AG09309 (cell line): ENCODE measurements at places on chromosomes 5 and 9.
A peak's percentile ranks its signal among the peaks of the same experiment; 100 is the strongest.

GRCh38 chr5:142322747-142323479 is 1.9 kb downstream of the SPRY4 start:
- no peak for DNase-seq

- no peak for DNase-seq
Observed at GRCh38 chr9:105282870-105283621, 38.6 kb downstream of the SLC44A1 start.

GRCh38 chr5:5473226-5473625 is 50.7 kb downstream of the ICE1 start:
- no peak for DNase-seq

GRCh38 chr9:110809038-110809595 is 140.5 kb downstream of the MUSK start:
- no peak for DNase-seq

DNA sequence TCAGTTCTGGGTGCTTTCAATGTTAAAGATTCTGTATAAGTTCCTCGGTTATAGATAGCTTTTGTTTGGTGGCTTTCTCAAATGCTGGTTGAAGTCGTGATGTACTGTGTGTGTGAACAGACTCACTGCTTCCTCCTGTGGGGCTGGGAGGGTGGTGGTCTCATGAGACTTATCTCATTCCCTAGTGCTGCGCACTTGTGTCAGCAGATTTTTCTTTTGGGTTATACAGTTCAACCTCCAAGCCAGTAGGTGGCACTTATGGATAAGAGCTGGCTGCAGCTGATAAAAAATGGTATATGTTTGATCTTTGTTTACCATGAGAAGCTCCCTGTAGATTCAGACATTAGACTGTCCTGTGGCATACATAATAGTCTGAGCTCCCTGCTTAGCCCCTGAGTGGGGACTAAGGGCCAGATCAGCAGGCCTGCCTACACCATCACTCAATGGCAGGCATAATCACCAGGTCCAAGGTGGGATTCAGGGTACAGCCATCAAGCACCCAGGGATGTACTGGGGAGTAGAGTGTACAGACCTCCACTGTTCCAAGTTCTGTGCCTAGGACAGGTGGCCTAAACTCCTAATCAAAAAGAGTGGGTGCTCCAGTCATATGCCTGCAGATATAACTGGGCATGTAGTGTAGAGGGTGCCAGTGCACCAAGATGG is 174.2 kb downstream of the OXCT1 start:
- DNase-seq, result no peak

DNA sequence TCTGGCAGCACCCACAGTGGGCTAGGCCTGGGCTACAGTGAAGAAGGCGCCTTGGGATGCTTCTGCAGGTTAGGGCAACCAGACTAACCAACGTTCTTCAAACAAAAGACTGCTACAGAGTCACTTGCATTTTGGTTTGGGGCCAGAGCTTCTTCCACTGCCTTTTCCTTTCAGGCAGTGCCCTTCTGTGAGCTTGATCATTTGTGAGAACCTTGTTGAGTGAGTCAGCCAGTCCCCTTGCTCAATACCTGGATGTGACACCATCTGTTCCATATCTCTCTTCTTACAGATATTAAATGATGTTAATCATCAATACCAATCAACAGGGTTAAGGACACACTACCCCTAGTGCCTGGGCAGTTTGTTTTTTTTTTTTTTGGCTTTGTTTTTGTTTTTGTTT is 46.5 kb upstream of the VDAC1 start:
- no peak for DNase-seq

DNA sequence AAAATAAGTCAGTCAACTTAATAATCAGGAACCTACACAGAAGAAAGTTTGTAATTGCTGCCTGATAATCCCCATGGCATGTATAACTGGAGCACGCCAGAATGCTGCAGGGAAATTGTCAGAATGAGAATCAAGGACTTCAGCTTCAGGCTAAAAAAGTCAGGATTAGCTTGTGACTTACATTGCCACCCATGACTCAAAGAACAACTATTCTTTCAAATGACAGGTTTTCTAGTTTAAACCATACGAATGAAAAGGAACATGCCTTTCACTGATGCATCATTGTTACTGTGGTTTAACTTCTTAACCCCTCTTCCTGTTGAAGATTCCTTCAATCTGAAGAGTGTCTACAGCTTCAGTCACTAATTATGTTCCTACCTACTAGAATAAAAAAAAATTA is 112.4 kb downstream of the ISL1 start:
- no peak for DNase-seq

GRCh38 chr5:61019642-61020041 is 74.6 kb downstream of the NDUFAF2 start:
- DNase-seq, result no peak

DNA sequence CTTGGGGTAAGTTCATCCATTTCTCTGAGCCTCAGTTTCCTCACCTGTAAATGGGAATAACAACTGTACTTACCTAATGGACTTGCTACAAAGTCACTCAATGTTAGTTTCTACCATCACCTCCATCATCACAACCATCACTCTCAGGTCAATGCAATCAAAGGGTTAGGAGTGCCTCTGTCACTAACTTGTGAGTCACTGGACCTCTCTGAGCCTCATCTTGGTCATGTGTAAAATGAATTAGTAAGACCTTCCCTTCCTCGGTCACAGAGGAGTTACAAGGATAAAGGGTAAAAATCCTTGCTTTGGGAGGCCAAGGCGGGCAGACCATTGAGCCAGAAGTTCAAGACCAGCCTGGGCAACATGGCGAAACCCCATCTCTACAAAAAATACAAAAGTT is 12.8 kb downstream of the FABP6 start:
- no peak for DNase-seq

GRCh38 chr5:54516051-54516655 is 1.4 kb upstream of the SNX18 start:
- DNase-seq, result no peak

DNA sequence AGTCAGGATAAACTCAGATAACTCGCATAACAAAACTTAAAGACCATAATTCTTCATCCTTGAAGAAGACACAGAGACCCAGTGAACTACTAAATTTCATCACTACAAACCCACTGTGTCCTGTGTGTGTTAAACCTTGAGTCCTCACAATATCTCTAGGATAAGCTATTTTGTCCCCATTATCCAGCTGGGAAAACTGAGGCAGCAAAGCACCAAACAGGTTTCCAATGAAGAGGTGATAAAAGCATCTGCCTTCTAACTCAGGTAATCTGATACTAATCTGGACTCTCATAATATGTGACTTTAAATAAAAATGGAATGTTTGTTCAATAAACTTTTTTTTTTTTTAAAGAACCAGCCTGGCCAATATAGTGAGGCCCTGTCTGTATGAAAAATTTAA is 62.7 kb upstream of the PPP2CA start:
- no peak for DNase-seq

GRCh38 chr5:95075111-95075510 is 209.8 kb downstream of the MCTP1 start:
- DNase-seq, result no peak

GRCh38 chr5:66710557-66711088 is 114.4 kb downstream of the MAST4 start:
- no peak for DNase-seq

GRCh38 chr9:107025260-107026035 is 162.5 kb downstream of the ZNF462 start:
- DNase-seq, result no peak

- no peak for DNase-seq
Observed at GRCh38 chr9:83937861-83938455, 16.7 kb upstream of the KIF27 start.

DNA sequence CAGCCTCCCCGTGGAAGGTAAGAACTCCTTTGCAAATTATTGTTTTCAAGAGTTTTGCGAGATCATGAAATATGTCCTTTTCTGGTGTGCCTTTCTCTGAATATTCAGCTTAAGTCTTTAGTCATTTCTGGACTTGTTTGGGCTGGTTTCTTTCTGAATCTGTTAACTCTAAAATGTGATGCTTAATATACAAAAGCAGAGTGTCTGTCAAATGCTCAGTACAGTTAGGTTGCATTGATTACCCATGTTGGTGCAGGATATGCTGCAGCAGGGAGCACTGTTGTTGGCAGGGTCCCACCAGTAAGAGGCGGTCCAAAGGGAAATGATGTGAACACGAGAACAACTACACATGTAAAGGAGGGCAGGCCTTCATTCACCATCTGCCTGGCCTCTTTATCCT is 47.7 kb downstream of the SPTAN1 start:
- no peak for DNase-seq

GRCh38 chr9:114452219-114453165 is 52.8 kb downstream of the WHRN start:
- no peak for DNase-seq

GRCh38 chr5:135131801-135132680 is 98.0 kb upstream of the PITX1 start:
- no peak for DNase-seq

- peak; percentile 79 for DNase-seq
Observed at GRCh38 chr5:134874831-134875655, 872 bp downstream of the TXNDC15 start.

DNA sequence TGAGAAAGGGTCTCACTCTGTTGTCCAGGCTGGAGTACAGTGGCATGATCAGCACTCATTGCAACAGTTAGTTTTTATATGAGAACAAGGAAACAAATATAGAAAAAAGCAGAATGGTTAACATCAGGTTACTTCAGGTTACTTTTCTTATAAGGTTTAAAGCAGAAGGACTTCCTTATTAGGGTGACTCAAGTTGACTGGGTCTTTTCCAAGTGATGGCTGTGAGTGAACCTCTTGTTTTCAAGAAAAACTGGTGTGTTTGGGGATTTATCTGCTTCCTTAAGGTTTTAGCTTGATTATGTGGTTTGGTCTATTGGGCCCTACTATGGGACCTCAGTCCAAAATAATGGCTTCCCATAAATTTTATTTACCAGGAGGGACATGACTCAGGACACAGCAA is 99.2 kb downstream of the ARRDC3 start:
- DNase-seq, result peak; percentile 86
